ENCODE measurements at places on chromosomes 4 and X.

GRCh38 chrX:140040386-140040785 is 75.1 kb upstream of the CXorf66 start:
- ATAC-seq, result no peak

GRCh38 chr4:64564126-64564525 is 154.9 kb upstream of the TECRL start:
- ATAC-seq, result no peak

DNA sequence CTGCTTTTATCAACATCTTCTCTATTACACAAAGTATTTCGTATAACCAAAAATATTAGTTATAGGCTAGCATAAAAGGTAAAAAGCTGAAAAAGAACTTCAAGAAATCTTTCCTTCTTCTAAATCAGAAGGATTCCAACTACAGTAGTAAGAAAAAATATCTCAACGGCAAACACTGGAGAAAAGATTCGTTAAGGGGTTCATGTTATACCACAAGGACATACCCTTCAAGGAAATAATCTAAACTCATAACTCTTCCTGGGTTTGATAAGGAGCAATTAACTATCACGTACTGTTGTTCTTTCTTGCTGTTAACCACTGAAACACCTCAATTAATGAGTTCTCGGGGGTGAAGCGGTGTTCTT is 1.5 kb downstream of the SMIM14 start:
- no peak for ATAC-seq

GRCh38 chr4:106595906-106596305 is 227.3 kb upstream of the GIMD1 start:
- ATAC-seq, result peak; percentile 74

GRCh38 chrX:11478911-11479310 is 185.7 kb downstream of the AMELX start:
- ATAC-seq, result no peak

GRCh38 chr4:179165000-179165738 is 1722.9 kb upstream of the AGA start:
- ATAC-seq, result no peak

DNA sequence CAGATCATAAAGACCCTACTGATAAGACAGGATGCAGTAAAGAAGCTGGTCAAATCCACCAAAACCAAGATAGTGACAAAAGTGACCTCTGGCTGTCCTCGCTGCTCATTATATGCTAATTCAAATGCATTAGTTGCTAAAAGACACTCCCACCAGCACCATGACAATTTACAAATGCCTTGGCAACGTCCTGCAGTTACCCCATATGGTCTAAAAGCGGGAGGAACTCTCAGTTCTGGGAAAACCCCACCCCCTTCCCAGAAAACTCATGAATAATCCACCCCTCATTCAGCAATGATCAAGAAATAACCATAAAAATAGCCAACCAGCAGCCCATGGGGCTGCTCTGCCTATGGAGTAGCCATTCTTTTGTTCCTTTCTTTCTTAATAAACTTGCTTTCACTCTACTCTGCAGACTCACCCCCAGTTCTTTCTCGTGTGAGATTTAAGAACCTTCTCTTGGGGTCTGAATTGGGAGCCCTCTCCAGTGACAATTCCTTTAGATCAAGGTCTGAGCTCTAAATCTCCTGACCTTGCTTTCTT is 217.1 kb upstream of the STS start:
- ATAC-seq, result no peak

GRCh38 chr4:105709081-105709450 is 482 bp downstream of the GSTCD start:
- ATAC-seq, result peak; percentile 61

DNA sequence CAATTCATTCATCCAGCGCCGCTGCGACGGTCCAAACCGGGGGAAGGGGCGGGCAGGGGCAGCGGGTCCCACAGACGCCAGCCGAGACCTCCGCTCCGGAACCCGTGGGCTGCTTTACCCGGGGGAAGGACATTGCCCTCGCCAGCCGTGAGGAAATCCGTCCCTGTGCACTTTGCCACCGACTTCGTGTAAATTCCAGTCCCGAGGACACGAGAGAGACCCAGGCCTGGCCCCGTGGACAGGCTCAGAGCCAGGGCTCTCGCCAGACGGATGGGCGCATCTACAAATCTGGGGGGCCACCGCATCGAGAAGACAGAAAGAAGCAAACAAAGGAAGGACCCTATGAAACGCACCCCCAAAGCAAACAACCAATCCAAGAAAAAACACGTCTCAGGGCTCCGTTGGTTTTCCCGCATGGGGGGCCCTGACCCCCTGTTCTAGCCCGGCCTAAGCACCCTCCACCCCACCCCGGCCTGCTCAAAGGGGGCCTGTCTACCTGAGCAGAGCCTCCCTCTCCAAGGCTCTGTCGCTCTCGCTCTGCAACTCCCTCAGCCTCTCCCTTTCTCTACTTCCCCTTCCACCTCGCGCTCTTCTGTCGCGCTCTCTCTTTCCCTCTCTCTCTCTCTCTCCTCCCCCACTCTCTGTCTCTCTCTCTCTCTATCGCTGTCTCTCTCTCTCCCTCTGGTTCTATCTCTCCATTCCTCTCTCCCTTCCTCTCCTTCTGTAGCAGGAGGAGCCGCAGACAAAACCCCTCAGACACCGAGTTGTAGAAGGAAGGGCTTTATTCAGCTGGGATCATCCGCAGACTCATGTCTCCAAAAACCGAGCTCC is 11.3 kb downstream of the FRG2 start:
- ATAC-seq, result no peak

- ATAC-seq, result no peak
Measured at GRCh38 chr4:34323549-34324320, 1920.6 kb downstream of the ARAP2 start.

GRCh38 chr4:99383833-99384392 is 31.4 kb upstream of the ADH1C start:
- ATAC-seq, result peak; percentile 24

GRCh38 chr4:82678051-82678450 is 116.3 kb upstream of the TMEM150C start:
- no peak for ATAC-seq

- peak; percentile 91 for ATAC-seq
Measured at GRCh38 chrX:10620121-10620699, at the start of gene MID1. MID1 (minus strand) TSS chrX:10620585; CDS start chrX:10567547, 53,038 bp downstream.

GRCh38 chr4:79959652-79960051 is 113.4 kb downstream of the ANTXR2 start:
- no peak for ATAC-seq

DNA sequence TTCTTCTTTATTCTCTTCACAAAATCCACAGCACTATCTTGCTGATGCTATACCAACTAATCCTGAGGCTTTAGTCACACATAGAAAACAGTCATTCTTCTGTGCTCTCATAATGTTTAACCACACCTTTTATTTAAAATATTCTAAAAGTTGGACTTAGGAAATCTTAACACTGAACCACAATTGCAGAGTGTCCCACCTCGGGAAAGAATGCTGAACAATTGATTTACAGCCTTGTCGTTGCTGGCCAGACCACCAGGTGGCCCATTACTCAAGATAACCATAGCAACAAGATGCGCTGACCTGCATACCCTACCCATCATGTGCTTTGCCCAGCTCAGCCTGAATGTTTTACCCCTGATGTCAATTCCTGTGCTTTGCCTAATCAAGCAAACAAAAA is 100.8 kb downstream of the ARSJ start:
- peak; percentile 43 for ATAC-seq

DNA sequence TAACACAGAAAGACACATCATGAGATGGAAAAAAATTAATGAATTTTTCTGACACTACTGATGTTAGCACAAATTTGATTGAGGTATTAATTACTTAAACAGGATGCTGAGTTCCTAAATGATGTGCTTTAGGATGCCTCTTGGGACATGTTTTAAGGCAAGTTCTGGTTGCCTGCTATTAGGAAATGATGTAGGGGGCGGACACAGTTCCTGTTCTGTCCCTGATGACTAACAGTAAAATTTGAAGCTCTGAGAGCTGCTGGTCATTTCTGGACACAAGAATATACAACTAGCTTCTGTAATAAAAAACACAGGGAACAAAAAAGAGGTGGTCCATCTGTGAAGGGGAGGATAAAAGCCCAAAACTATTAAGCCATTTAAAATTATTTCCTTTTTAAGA is 163.2 kb upstream of the ETNPPL start:
- ATAC-seq, result no peak

DNA sequence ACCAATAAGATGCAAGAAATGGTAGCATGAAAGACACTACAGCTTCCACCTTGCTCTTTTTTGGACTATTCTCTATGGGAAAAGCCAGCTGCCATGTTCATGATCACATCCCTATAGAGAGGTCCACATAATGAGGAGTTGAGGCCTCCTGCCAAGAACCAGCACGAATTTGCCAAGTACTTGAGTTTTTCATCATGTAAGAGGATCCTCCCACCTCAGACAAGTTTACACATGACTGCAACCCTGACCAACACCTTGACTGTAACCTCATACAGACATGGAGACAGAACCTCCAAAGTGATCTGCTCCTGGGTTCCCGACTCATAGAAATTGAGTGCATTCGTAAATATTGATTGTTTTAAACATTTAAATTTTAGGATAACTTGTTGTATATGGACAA is 135.2 kb upstream of the TSPAN5 start:
- ATAC-seq, result no peak

- no peak for ATAC-seq
Measured at GRCh38 chr4:177292171-177292570, 17.5 kb upstream of the NEIL3 start.

DNA sequence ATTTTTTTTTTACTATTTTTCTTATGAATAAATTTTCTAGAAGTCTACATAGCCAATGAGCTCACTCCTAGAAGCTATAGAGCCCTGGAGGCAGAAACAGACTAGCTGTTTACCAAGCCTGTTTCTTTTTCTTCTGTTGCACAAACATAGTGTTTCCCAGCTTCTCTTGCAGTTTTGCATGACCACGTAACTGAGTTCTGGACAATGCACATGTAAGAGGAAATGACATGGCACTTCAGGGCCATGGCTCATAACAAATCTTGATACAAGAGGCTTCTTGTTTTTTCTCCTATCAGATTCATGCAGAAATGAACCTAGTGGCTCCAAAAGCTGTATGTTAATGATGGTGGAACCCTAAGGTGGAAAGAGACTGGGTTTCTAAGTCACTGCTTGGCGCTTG is 127.4 kb downstream of the ZNF330 start:
- ATAC-seq, result no peak

- no peak for ATAC-seq
Measured at GRCh38 chr4:6694177-6694901, 661 bp downstream of the S100P start.

- no peak for ATAC-seq
Measured at GRCh38 chr4:169404960-169405359, 134.2 kb upstream of the SH3RF1 start.

GRCh38 chr4:2836391-2836859 is 7.2 kb upstream of the ADD1 start:
- no peak for ATAC-seq

DNA sequence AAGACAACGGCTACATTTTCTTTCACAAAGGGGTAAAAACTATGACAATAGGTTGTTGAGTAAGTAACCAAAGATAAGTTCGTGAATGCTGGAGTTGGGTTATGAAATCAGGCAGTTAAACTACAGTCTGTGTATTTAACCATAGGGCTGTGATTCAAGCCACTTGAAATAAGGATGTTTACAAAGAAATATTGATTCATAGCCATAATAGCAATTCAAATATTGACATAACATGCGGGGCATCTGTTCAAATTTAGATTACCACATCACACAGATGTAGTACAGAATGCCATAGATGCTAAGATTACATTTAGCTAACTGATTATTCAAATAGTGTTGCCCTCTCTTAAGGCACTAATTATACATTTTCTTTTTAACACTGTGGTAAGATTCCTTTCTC is 364.1 kb downstream of the FSTL5 start:
- no peak for ATAC-seq

Data from SK-N-SH treated with all-trans-retinoic acid at 6 μM for 48 hours (cell line).